ENCODE measurements at places on chromosomes 5 and 9.

GRCh38 chr9:87392086-87392485, 105.6 kb upstream of the DAPK1 start:
- no peak for DNase-seq

GRCh38 chr5:179119415-179120170, 59.4 kb downstream of the ZNF354C start:
- no peak for DNase-seq

- no peak for DNase-seq
These were observed 1509.0 kb downstream of the MAT2B start for GRCh38 chr5:165014439-165014838.

DNA sequence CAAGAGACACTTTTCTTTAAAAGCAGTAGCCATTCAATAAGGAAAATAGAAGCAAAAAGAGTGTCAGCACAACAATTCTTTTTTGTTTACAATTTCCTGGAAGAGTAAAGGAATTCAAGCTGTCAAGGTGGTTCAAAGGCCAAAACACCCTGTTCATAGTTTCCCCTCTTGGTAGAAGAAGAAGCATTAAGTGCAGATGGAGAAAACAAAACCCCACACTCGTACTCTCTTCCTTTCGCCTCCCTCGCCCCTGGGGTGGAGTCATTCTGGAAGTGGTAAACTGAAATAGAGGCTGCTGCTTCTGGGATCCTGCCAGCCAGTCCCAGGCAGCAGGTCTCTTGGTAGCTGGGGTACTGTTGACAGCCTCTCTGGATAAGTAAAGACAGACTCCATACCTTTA, 105.0 kb downstream of the ANKRD55 start:
- no peak for DNase-seq

DNA sequence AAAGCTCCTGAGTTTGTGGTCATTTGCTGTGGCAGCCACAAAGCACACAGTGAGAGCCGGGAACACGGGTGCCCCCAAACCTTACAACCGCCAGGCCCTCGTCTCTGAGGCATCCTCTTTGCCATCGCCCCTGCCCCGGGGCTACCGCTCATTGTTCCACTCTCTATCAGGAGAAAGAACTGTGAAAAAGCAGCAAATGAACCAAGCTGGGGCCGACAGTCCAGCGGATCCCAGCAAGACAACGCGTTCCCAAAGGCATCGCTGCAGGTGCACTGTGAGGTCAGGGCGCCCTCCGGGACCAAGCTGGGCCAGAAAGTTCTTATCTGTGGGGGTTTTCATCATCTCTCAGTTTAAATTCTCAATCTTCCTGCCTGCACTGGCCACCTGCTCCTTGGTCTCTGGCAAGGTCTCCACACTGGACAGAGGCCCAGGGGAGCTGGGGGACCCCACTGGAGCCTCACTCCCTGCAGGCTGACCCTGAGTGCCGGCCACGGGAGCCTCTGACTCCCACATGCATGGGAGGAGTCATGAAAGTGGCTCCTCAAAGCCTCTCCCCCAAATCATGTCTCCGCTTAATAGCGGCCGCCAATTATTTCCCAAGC, 32.1 kb downstream of the VAV2 start:
- DNase-seq: no peak

GRCh38 chr5:160991205-160991604, 139.2 kb upstream of the ATP10B start:
- DNase-seq: no peak

DNA sequence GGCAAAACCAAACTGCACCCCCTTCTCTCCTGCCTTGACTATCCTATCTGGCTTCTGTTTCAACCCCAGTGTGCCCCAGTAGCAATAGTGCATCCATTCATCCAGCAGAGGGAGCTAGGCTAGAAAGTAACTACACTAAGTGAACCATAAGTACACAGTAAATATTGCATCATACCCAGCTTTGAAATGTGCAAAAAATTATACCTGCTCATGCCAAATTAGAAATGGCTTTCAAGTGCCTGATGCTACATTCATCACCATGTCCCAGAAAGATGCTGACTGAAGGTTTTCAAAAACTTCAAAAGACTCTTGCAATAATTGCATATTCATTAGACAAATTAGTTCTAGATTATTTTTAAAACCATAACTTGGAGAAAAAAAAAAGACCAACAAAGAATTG, 153.5 kb downstream of the PRELID2 start:
- peak; percentile 59 for DNase-seq

- no peak for DNase-seq
These were observed 580.2 kb downstream of the EBF1 start for GRCh38 chr5:158519433-158520021.

GRCh38 chr5:154394307-154394706, 51.5 kb upstream of the SAP30L start:
- no peak for DNase-seq

DNA sequence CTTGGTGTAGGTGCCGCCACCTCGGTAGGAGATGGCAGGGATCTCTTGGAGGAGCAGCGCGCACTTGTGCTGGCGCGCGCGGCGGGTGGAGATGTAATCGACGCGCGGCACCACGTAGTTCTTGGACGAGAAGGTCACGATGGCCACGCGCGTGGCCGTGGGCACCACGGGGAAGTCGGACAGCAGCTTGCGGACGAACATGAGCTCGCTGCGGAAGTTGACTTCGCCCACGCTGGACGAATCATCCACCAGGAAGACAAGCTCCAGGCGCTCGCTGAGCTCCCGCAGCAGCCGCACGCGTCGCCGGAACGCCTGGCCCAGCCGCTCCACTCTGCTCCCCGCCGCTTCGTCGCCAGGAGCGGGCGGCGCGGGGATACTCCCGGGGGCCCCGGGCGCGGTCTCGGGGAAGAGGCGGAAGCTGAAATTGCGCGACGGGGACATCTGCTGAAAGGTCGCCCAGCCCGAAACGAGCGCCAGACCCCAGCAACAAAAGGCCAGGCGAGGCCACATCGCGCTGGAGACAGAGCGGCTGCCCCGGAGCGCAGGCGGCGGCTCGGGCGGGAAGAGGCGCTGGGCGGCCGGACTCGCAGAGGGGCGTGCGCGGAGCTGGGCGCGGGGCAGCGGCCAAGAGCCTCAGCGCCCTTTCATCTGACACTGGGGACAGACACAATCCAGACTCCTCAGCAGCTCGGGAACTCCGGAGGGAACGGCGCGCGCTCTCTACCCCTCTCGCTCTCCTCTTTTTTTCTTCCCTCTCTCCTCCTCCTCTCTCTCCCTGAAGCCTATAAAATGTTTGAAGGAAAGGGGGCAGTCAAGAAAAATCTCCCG, at the start of gene SVEP1:
SVEP1 (minus strand) TSS at position 708 of the 828 bp plus-strand sequence; CDS start at position 510, 198 bp downstream.
- DNase-seq: peak; percentile 55

DNA sequence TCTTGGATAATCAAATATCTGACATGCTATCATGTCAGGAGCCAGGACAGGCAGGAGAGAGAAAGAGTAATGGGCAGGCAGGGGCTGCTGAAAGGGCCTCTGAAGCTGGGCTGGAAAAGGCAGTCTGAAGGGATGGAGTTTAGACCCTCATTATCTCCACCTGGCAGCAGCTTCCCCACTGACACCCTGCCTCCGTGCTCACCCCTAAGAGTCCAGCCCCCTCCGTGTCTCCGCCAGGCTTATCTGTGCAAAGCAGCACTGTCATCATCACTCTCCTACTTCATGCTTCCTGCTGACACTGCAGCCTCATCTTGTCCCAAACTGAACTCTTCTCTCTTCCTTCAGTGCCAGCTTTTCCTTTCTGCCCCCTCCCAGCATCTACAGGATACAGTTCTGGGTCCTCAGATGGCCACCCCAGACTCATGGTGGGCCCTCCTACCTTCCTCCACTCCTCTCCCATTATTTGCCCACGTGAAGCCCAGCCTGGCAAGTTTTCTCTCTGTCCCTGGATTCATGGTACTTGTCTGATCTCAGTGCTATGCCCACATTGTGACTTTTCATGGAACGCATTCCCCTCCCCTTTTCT, 70.9 kb upstream of the KLF9 start:
- no peak for DNase-seq

GRCh38 chr9:125747053-125747764, at the start of gene PBX3:
Gene PBX3 (plus strand): TSS chr9:125747373.
- peak; percentile 38 for DNase-seq

- DNase-seq: peak; percentile 48
These were observed 71.0 kb downstream of the FER start for GRCh38 chr5:108818613-108819272.

DNA sequence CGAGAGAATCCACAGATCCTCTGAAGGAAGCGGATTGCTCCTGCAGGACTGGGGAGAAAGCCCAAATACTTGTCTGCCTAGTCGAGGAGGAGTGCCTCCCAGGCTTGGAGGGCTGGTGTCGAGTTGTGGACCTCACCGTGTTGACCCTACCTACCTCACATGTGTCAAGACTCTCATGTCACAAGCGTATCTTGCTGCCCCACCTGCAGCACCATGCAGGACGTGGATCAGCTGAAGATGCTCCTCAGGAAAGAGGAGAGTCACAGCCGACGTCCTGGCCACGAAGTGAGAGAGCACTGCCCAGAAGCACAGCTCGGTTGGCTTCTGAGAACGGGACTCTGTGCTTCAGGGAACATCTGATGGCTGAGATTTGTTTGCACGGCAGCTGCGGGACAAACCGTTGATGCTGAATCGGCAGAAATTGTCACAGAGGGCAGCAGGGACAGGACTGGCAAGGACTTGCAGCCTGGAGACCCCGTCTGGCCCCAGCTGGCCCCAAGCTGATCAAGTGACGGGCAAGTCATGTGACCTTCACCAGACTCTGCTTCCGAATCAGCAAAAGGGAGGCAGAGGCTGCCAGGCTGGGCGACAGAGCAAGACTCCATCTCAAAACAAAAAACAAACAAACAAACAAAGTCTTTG, 119.1 kb upstream of the ITGA1 start:
- DNase-seq: no peak
